Smooth muscle cell of the pulmonary artery (primary cell): ENCODE measurements at places on chromosomes 4 and X. TPM values are rescaled to one million over a fixed set of nuclear protein-coding genes. Genes with fewer than 3 reads are reported as not detected.

Gene CRMP1
- total RNA-seq, result under 0.01 TPM in 1 of 2 replicates, not detected in the other

Gene ZNF157
- total RNA-seq, result 0.03 and 0.26 TPM in 2 replicates

Gene F11
- not detected in 2 replicates for total RNA-seq

Gene ART3
- not detected in 2 replicates for total RNA-seq

Gene NR3C2
- 1.4 and 4.5 TPM in 2 replicates for total RNA-seq

Gene HSD17B13
- total RNA-seq, result 0.13 TPM in 2 replicates
